ENCODE measurements at places on chromosomes 2 and 18. TPM values are rescaled to one million over a fixed set of nuclear protein-coding genes. Genes with fewer than 3 reads are reported as not detected.
A peak's percentile ranks its signal among the peaks of the same experiment; 100 is the strongest.

DNA sequence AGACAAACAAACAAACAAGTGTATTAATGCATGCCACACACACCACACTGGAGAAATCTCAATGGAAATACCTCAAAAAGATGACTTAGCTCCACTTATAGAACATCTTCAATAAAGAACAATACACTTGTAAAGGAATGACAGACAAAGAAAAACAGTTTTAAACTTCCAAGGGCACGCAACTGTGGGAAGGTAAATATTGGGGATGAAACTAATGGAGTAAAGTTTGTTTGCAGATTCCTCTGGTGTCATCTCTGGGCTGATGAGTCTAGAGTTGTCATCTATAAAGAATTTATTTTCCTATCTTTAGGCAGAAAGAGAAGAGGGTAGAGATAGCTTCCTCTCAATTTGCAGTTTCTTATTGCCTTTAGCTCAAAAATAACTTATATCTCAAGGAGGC is 144.0 kb upstream of the ZC3H15 start:
- DNase-seq = no peak

Gene KLHL30
- total RNA-seq = 0.04 TPM

Gene PAX8
- not detected for total RNA-seq

Gene ANTXR1
- total RNA-seq = 13.2 TPM

Gene WNT10A
- 0.33 TPM for total RNA-seq

GRCh38 chr2:162888652-162889051 is 50.1 kb upstream of the KCNH7 start:
- no peak for DNase-seq

GRCh38 chr18:35732636-35733035 is 151.1 kb downstream of the GALNT1 start:
- DNase-seq = no peak

DNA sequence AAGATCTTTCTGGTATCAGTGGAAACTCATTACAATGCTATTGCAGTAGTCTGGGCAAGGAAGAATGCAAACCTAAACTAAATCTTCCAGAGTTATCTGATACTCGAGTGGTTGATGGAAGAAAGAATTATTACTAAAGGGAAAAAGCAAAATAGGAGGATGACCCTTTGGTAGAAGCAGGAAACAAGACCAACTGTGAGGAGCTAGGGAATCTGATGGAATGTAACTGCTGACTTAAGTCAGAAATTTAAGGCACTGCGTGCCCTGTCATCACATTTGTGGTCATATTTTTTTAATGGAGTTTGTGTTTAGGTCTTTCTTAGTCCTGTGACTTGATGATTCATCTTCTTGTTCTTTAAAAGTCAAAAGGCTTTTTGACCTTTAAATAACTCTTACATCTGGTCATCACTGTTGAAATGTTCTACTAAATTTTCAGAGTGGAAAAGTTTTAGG is 36.5 kb upstream of the ARMC9 start:
- no peak for DNase-seq

DNA sequence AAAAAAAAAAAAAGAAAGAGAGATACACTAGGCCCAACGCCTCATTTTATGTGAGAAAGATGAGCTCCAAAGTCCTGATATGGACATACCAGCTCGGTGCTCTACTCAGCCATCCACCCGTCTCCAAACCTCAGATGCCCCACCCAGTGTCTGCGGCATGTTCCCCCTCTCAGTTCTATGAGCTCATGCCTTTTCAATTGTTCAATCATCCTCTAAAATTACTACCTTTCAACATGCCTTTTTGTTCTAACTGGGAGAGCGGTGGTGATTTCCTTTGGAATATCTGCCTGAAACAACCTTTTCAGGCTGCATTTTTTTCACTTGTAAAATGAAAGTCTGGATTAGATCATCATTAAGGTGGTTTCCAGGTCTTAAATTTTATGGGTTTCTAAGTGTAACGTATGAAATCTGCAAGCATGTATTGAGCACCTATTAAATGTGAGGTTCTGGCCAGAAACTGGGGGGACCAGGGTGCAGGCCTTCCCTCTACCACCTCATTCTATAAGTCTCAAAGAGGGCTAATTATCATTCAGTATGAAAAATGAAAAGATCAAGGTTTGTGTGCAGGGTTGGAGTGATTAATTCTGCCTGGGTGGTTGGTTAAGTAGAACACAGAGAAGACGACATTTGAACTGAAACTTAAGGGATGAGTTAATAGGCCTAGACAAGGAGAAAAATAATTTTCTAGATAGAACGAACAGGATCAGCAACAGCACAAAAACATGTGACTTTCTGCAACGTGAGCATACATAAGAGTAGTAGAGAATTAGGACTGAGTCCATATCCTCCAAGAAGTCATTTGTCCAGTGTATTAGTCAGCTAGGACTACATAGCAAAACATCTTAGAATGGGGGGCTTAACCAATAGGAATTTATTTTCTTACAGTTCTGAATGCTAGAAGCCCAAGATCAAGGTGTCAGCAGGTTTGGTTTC is 87.4 kb upstream of the GLS start:
- DNase-seq = no peak

Gene GNAL
- 38.9 TPM for total RNA-seq

DNA sequence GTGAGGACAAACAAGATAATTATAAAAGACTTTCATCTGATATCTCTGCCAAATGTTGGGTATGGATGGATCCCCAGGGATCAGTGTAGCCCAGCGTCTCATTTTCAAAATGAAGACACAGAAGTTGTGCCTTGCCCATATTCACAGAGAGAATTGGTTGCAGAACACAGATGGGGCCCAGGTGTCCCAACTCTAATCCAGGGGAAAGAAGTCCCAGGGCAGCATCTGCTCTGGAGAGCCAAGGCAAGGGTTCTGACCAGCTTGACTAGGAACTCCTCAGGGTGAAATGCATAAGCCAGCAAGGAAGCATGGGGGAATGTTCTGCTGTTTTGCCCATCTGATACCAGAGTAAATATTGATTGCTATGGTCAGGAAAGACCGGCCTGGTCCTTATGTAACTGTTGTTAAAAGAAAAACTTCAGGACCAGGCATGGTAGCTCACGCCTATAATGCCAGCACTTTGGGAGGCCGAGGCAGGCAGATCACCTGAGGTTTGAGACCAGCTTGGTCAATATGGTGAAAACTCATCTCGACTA is 68.7 kb upstream of the CABLES1 start:
- no peak for DNase-seq

GRCh38 chr2:30978044-30978443 is 160.2 kb downstream of the GALNT14 start:
- no peak for DNase-seq

DNA sequence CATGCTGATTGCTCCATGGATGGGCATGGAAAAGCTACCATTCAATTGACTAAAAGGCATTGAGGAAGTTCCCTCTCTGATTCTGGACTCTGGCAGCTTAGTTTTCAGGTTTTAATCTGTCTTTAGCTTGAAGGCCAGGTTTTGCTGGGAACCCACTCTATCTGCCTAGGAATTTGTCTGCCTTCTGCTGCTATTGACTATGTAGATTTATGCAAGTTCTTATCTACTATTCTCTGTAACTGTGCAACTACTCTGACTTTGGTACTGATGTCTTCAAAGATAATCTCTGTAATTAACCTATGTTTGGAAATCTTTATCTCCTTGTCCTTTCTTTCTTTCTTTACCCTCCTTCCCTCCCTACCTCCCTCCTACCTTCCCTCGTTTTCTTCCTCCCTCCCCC is 178.8 kb downstream of the DSEL start:
- no peak for DNase-seq

DNA sequence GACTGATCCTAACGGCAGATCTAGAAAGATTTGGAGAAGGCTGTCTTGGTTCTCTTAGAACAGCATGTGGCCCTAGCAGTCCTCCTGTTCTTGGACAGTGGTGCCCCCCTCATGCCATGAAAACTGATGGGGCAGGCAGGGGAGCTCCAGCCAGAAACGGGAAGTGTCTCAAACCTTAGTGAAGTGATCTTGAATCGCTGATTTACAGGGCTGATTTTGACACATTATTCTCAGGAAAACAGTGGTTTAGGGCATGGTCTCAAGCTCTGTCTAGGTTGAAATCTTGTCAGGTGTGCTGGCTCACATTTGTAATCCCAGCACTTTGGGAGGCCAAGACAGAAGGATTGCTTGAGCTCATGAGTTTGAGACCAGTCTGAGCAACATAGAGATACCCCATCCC is 37.8 kb downstream of the SRSF7 start:
- DNase-seq = no peak

- peak; percentile 57 for DNase-seq
Measured at GRCh38 chr18:57122936-57123510, 23.9 kb upstream of the BOD1L2 start.

- no peak for DNase-seq
Measured at GRCh38 chr2:149422337-149422990, 92.1 kb downstream of the LYPD6 start.

GRCh38 chr2:59033661-59034060 is 792.5 kb upstream of the FANCL start:
- no peak for DNase-seq

All from H7 (cell line).